Placental pericyte (primary cell): ENCODE measurements at places on chromosomes 7 and 10. TPM values are rescaled to one million over a fixed set of nuclear protein-coding genes. Genes with fewer than 3 reads are reported as not detected.

The MMRN2 gene
- total RNA-seq: 0.88 and 2.0 TPM in 2 replicates

The SPDYE5 gene
- total RNA-seq: not detected in 2 replicates

The IL15RA gene
- total RNA-seq: 10.7 and 11.2 TPM in 2 replicates

The MYL10 gene
- total RNA-seq: not detected in 2 replicates
